ENCODE measurements at places on chromosomes 3 and 15. TPM values are rescaled to one million over a fixed set of nuclear protein-coding genes. Genes with fewer than 3 reads are reported as not detected.

GRCh38 chr15:37125143-37125542, 24.8 kb upstream of the MEIS2 start:
- no peak for DNase-seq

GRCh38 chr3:37885814-37886213, 24.1 kb downstream of the CTDSPL start:
- no peak for DNase-seq

DNA sequence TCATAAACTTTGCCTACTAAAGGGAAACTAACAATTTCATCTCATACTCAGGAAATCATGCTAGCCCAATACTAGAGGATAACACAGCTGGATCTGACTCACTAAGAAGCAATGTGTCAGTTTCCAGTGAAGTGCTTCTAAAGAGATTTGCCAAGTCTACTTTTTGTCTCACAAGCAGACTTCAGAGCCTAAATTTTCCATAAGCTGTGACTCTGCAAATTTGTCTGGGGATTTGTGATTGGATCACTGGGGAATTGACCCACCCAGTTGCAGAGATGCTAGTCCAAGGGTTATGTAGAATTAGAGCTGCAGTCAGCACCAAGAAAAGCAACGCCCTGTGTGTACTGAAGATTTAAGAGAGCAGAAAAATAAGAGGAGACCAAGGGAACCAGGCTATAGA, 647.1 kb downstream of the NTRK3 start:
- peak; percentile 97 for DNase-seq

DNA sequence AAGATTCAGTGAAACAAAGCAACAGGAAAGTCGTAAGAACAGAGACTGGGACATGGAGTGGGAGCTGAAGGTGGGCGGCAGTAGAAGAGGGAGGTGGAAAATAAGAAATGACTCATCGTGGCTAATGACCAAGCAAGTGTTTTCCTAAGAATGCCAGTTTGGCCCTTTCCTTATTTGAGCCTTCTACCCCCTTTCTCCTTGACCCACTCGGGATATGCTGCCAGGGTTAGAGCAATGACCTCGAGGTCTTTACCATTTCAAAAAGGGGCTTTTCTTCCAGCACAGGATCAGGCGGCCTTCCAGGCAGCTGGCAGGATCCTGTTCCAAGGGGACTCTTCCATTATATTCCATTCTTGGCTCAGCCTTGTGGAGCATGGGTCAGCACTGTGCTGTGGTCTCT, 241.1 kb downstream of the RYR3 start:
- no peak for DNase-seq

DNA sequence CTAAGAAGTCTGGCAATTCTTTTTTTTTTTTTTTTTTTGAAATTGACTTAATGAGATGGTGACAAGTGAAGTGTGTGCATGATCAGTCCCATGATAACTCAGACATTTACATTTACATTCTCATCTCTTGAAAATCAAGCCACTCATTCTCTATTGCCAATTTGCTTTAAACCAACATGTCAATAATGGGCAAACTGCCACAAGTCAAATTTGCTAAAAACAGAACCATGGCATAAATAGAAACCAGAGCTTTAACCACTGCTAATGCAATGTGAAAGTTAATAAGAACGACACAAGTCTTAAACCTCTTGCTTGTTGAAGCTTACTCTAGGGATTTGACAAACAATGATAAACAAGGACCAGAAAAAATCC, 12.0 kb upstream of the COL8A1 start:
- DNase-seq, result no peak

- DNase-seq, result no peak
Observed at GRCh38 chr15:65773386-65774111, 18.5 kb downstream of the DENND4A start.

DNA sequence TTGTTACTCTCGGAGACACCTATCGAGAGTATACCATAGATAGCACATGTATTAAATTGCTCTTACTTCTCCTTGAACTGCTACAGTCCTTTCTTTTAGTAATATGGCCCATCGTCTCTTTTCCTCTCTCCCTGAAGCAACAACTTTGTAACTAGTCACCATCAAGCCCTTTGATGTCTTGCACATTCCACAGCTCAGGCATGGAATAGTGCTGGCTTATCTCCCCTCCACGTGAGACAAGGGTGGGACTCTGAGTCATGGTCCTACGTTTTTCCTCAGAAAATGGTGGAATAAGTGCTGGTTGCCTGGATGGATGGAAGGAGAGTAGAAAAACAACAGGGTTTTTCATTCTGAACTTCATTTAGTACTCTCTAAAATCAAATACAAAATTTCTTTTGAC, 163.3 kb upstream of the MBNL1 start:
- peak; percentile 42 for DNase-seq

DNA sequence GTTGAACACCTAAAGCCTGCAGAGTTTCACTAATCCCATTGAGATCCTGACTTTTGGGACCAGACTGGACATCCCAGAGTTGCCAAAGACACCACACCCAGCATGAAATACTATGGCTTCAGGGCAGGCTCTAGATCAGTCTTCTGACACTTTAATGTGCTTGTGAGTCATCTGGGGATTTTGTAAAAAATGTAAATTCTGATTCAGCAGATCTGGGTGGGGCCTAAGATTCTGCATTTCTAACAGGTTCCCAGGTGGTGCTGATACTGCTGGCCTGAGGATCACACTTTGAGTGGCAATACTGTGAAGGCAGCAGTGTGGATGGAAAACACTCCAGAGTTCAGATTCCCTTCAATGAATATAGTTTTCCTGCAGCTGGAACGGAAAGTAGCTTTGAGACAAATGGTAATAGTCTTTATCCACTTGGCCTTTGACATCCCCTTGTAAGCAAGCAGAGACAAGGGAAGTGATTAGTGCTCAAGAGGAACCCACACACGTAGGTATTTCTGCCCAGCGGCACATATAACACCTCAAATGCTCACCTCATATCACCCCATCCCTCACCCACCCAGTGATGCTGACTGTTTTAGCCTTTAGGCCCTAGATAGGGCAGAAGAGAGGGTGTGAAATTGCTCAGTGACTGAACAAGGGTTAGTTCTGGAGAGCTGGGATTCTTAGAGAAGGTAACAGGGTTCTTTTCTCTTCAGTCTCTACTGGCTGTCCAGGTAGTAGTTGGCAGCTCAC, 51.5 kb upstream of the GSK3B start:
- peak; percentile 26 for DNase-seq

DNA sequence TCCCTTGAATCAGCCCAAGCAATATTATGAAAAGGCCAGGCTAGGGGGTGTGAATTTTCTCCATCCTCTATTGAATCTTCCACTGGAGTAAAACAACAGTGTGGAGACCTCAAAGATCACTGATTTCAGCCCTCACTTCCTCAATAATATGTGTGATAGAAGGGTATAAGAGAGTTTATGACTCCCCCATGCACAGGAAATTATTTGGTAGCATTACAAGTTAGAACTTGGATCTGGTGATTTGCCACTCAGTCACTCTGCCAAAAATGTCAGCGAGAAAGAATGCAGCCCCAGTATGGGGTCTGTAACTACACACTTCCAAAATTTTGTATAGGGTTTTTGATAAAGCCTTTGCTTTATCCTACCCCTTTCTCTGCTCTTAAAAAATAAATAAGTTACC, 81.0 kb upstream of the KCNMB2 start:
- peak; percentile 8 for DNase-seq

GRCh38 chr3:30988769-30989168, 94.3 kb upstream of the GADL1 start:
- peak; percentile 32 for DNase-seq

DNA sequence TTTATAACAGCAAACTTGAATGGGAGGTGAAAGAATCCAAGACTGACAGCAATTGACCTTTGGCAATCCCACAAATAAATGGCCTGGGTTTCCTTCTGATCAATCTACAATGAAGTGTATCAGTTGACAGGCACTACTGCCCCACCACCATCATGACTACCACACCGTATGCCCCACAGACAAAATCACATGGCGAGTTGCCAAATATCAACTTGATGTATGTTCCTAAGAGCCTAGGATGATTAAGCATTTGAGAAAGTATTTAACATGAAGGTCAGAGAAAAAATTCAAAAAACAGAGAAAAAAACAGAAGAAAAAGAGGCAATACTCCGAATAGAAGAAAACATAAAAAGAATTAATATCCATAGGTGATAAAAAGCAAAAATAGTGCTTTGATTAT, 215.9 kb upstream of the STAC start:
- DNase-seq, result no peak

- no peak for DNase-seq
Observed at GRCh38 chr3:54045061-54045815, 77.1 kb upstream of the CACNA2D3 start.

Gene RAD51
- total RNA-seq, result 3.6 TPM

Gene SPTBN5
- total RNA-seq, result 5.3 TPM

Gene ACKR2
- 2.1 TPM for total RNA-seq

Gene MYNN
- 12.6 TPM for total RNA-seq

Gene ACKR4
- total RNA-seq, result not detected

Measured in astrocyte (in vitro differentiated cells and primary cell).